ENCODE measurements at places on chromosomes 5 and 9. TPM values are rescaled to one million over a fixed set of nuclear protein-coding genes. Genes with fewer than 3 reads are reported as not detected.

Gene SLC34A3
- not detected for total RNA-seq

- DNase-seq = no peak
- H3K4me3 ChIP-seq = no peak overlapping the region
- no peak overlapping the region for H3K27ac ChIP-seq
- H3K36me3 ChIP-seq = no peaks in the 10 kb centered on the region
- H3K27me3 ChIP-seq = no peaks in the 10 kb centered on the region
Observed at GRCh38 chr9:78363221-78363620, 66.3 kb downstream of the PSAT1 start.

DNA sequence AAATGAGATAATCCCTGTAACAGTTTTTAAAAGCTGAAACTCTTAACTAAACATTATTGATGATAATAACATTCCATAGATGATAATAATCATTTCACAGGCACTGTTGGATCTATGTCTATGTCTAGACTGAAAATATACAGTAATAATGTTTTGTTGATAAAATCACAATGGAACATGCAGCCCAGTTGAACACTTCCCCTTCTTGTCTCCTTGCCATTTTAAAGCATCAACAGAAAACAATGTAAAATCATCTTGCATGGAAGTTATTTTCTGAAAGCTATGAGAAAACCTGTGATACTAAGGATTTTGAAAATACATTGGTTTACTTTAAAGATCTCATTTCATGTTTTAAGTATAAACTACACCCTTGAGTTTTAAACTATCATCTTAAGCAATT, 1.9 kb downstream of the GAPT start:
- DNase-seq = no peak
- no peaks in the 10 kb centered on the region for H3K36me3 ChIP-seq
- no peaks in the 10 kb centered on the region for H3K4me1 ChIP-seq
- H3K27me3 ChIP-seq = no peaks in the 10 kb centered on the region
- H3K27ac ChIP-seq = no peak overlapping the region

DNA sequence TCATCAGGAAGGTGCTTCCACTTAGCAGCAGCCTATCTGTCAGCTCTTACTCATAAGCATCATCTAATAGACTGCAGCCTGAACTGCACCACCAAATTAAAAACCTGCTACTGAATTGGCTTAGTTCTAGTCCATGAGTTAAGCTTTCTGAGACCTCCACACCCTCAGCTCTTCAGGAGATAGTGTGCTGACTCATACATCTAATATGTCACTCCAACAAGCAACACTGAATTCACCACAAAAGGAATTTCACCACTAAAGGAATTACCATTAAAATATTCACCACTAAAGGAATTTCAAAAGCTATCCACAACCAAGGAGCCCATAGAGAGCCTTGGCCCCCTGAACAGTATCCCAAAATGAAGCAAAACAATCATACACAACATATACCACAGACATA, 418.5 kb upstream of the RORB start:
- no peak overlapping the region for H3K4me3 ChIP-seq
- H3K27me3 ChIP-seq = no peaks in the 10 kb centered on the region
- DNase-seq = no peak
- no peaks in the 10 kb centered on the region for H3K4me1 ChIP-seq

Gene CDKN2B-AS1
- not detected for total RNA-seq

- no peak overlapping the region for H3K27ac ChIP-seq
- no peak for DNase-seq
- H3K27me3 ChIP-seq = peaks cover 3% of the 10 kb centered on the region
- no peaks in the 10 kb centered on the region for H3K36me3 ChIP-seq
Observed at GRCh38 chr5:146640285-146640896, 124.4 kb upstream of the GPR151 start.

DNA sequence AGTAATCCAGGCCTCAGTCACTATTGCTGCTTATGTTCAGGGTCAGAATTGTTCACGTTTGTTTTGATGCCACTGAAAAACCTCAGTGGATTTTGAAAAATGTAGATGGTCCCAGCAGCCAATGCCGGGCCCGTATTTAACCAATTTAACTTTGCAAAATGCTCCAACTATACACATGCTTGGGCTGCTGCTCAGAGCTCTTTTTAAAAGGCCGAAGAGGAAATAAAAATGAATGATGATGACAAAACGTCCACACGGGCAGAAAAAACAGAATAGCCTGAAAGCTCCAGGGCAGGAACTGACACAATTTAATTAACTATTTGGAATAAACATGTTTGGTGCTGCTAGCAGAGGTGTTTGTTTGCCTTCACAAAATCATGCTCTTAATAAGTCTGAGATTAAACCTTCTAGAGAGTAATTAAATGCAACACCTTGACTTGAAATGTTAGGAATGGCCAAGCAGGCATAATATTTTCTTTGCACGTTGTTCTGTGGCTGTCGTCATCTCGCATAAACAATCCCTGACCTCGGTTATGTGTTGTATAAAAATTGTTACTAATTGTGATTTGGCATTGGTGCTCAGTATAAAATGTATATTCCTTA, 152.7 kb downstream of the SLIT3 start:
- no peaks in the 10 kb centered on the region for H3K36me3 ChIP-seq
- H3K4me3 ChIP-seq = no peak overlapping the region

Gene SH3RF2
- total RNA-seq = 11.0 TPM

Data from pancreas (tissue), 10 donors.